ENCODE measurements at places on chromosomes 5 and 9. TPM values are rescaled to one million over a fixed set of nuclear protein-coding genes. Genes with fewer than 3 reads are reported as not detected.

Gene SPATA31C1
- total RNA-seq = 0.04 TPM

Gene PCDHB6
- total RNA-seq = 0.80 TPM

Gene ZBTB26
- total RNA-seq = 6.2 TPM

Gene SPTLC1
- 47.7 TPM for total RNA-seq

Gene TMEM38B
- total RNA-seq = 79.4 TPM

Gene RNF183
- 0.04 TPM for total RNA-seq

Gene GPR151
- total RNA-seq = not detected

Gene SPATA31D4
- total RNA-seq = not detected

Gene BTNL3
- not detected for total RNA-seq

Gene C9
- 0.22 TPM for total RNA-seq

Gene ANKRD33B
- 1.7 TPM for total RNA-seq

Gene FAM240B
- total RNA-seq = not detected

Gene FGF1
- total RNA-seq = 5.5 TPM

Gene PJA2
- total RNA-seq = 92.2 TPM

Gene ZNF782
- 8.6 TPM for total RNA-seq

Gene ITGA1
- 36.5 TPM for total RNA-seq

Gene SLC25A2
- total RNA-seq = 0.22 TPM

Gene IFNA2
- total RNA-seq = 0.09 TPM

Gene TMEM252
- 0.09 TPM for total RNA-seq

Gene ASB6
- total RNA-seq = 7.1 TPM

Gene SPATA9
- total RNA-seq = 0.71 TPM

Gene FER
- 26.9 TPM for total RNA-seq

Gene SLC6A18
- total RNA-seq = not detected

Gene NEURL1B
- total RNA-seq = 27.3 TPM

Gene PHF24
- total RNA-seq = 0.09 TPM

Gene TMEM232
- 2.7 TPM for total RNA-seq

Data from muscle of leg (tissue), 16 donors.